GOT3 (cell line): ENCODE measurements at places on chromosomes 1 and 21.
A peak's percentile ranks its signal among the peaks of the same experiment; 100 is the strongest.

GRCh38 chr1:186845576-186846210, 16.9 kb downstream of the PLA2G4A start:
- DNase-seq: no peak

DNA sequence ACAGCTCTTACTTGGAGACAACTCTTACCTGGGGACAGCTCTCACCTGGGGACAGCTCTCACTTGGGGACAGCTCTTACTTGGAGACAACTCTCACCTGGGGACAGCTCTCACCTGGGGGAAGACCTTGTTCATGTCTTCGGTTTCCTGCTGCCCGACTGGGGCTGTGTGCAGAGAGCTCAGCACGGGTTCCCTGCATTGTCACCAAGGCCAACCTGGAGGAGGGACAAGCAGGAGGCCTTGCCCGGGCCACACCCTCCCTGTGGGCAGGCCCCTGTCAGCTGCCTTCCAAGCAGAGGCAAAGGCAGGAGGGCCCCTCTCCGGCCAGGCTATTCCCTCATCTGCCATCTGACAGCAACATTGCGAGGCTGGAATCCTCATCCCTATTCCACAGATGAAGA, at the start of gene LDLRAD1:
TSS of gene LDLRAD1 (minus strand) at position 208 of the 400 bp plus-strand sequence. CDS start at position 134, 74 bp downstream.
- DNase-seq: no peak

- DNase-seq: no peak
Observed at GRCh38 chr1:64476251-64476952, 6.5 kb downstream of the CACHD1 start.

DNA sequence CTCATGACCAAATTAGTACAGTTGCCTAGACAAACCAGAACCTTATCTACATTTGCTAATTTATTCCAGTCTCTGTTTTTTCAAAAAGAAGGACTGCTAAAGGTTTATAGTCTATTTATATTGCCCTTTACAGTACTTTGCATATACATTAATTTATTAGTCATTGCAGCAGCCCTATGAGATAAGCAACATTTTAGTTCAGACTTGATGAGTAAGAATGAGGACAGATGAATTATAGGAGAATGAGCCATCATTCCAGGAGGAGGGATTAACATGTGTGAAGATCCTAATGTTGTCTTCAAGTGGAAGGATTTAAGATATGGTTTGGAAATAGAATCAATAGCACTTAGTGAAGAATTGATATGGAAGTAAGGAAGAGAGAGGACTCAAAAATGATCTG, 152.4 kb downstream of the KCTD3 start:
- no peak for DNase-seq

DNA sequence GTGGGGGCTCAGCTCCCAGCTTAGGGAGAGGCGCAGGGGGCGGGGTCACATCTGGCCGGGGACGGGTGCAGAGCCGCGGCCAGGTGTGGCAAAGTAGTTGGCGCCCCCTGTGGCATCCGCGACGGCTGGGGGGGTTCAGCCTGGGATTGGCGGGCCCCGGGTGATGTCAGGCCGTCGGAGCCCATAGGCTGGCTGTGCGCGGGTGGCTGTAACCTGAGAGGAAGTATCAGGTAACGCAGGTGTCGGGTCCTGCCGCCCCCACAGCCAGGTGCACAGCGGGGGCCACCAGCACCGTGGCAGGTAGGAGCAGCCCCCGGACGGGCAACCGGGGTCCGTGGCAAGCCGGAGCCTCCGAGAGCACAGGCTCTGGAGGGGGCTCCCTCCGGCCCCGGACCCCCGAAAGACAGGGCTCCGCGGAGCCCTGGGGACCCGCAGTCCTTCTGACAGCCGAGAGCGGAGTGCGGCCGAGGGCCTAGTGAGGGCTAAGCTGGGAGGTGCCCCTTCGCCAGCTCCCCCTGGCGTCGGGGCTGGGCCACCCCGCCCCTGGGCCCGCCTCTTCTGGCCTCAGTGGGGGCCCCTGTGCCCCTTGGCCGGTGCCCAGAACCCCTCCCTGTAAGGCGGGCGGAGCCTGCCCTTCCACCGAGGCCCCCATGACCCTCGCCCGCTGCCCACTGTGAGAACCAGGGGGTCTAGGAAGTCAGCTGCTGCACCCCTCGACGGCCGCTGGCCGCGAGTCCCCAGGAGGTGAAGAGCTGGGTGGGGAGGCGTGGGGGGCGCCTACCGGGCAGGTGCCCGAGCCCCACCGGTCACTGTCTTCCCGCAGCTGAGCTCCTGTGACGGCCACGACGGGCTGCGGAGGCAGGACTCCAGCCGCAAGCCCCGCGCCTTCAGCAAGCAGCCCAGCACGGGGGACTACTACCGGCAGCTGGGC, 17.9 kb downstream of the TNFRSF25 start:
- DNase-seq: no peak

DNA sequence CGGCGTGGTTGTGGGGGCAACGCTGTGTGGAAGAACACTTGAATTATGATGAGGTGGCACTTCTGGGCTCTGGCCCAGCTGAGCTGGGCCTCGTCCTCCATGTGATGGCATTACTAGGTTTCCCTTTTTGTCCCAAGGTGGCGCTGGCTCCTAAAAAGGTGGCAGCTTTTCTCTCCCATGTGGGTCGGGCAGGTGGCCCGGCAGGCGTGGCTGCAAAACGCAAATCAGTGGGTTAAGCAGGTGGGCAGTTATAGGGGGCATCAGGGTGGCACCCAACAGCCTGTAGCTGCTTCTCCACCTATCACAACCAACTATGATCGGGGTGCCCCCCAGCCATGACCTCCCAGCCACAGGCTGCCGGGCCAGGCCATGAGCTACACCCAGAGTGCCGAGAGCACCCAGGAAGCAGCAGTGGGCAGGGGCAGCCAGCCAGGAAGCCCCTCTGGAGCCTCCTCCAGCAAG, 59.6 kb downstream of the KCNAB2 start:
- no peak for DNase-seq

DNA sequence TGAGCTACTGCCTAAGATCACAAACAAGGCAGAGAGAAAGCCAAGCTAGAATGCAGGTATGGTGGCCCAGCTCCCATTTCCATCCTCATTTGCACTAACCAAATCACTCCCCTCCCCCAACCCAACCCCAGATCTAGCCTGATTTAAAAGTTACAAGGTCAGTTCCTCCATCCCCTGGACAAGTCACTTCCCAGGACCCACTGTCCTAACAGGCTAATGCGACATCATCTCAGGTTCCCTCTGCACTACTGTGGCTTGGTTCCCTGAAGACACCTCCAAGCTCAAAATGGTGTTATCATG, 2.4 kb downstream of the F11R start:
- DNase-seq: no peak

DNA sequence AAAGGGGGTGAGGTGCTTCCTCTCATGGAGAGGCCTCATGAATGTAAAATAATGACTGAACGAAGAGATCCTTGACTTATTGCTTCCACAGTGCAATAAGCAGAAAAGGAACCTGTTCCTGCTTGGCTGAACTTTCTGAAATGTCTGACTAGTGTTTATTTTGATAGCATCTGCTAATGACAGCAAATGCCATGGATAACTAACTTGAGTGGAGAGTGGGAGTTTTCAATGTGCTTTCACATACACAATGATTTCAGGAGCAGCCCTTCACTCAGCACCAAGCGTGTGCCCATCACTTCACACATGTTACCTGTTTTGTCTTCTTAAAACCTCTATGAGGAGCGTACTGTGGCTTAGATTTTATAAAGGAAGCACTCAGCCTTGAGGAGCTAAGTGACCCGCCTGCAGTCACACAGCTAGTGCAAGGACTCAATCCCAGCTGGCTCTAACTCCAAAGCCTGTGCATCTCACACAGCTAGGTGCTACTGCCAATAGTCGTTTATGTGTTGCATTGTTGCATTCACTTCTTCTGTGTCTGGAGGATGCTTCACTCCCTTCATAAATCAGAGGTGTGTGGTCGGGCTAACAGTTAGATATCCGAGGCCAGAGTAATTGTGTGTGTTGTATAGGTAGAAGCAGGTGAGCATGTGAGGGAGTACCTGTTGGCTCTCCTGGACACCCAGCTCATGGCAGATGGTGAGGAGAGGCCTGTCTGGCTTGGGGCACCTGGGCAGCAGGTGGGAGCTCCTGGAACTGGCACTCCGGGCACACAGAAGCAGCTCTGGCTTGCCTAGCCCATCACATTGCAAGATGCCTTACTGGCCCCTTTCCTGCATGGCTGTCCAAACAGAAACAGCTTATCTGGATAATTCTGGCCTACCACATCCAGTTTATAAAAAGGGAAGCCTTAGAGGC, 12.8 kb downstream of the CASQ2 start:
- DNase-seq: no peak

GRCh38 chr1:150102986-150103385, 35.4 kb downstream of the VPS45 start:
- DNase-seq: no peak

DNA sequence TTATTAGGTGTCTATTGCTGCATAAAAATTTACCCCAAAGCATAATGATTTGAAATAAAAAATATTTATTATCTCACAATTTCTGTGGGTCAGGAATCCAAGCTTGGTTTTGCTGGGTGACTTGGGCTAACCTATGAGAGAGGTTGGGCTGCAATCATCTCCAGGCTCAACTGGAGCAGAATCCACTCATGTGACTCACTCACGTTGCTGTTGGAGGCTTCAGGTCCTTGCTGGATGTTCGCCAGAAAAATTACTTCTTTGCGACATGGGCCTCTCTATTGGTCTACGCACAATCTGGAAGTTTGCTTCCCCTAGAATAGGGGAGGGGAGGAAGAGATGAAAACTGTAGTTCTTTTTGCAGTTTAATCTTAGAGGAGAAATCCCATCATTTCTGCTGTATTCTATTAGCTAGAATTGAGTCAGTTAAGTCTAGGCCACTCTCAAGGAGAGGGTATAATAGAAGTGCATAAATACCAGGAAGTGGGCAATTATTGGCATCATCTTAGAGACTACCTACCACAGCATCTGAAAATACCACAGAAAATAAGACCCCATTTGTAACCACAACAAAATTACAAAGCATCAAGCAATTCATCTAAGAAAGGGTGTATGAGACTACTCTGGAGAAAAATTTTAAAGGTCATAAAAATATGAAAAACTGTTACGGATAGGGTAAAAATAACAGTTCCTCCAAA, 5.7 kb upstream of the FASLG start:
- DNase-seq: no peak

- DNase-seq: no peak
Observed at GRCh38 chr1:57112148-57112547, 146.3 kb upstream of the C8B start.

- no peak for DNase-seq
Observed at GRCh38 chr1:208247696-208248095, 3.5 kb upstream of the PLXNA2 start.

DNA sequence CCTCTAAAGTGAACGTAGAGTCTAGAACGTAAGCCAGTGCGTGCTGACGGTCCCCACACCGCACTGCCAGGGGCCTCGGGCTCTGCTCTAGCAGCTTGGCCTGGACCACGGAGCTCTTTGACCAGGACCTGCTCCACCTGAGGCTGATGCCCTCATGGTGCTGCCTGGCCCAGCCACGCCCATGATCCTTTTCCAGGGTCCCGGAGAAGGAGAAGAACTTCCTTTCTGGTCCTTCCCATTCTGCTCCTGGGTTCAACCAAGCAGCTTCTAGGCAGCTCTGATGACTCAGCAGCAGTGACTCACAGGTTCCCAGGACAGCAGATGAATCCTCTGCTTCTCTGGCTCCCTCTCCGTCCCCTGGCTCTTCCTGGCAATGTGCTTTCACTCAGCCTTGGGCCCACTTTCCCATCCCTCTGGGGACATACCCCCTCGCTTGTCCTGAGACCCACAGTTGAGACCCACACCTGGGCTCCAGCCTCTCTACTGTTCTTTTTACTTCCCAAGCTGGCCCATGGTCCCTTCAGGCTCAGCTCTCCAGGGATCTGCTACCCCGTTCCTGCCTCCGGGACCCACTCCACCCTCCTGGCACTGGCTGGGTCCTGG, 246.3 kb upstream of the RAB4A start:
- peak; percentile 53 for DNase-seq

- DNase-seq: no peak
Observed at GRCh38 chr1:32910319-32910718, 9.1 kb upstream of the TMEM54 start.

DNA sequence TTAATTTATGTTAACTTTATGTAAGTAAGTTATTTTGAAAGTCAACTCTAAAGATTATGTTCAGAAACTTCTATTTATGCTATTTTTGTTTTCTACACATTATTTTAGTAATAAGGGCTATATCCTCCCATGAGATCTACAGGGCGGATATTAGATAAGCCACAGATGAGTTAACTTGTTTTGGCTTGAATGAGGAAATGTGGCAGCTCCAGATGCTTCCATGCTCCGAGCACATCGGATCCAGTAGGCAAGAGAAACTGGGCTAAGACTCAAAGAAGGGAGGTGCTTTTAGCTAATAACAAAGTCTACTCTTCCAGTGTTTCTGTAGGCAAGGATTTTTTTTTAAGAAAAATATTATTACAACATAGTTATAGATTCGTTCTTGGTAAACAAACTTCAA, 20.0 kb upstream of the LAMC1 start:
- no peak for DNase-seq

DNA sequence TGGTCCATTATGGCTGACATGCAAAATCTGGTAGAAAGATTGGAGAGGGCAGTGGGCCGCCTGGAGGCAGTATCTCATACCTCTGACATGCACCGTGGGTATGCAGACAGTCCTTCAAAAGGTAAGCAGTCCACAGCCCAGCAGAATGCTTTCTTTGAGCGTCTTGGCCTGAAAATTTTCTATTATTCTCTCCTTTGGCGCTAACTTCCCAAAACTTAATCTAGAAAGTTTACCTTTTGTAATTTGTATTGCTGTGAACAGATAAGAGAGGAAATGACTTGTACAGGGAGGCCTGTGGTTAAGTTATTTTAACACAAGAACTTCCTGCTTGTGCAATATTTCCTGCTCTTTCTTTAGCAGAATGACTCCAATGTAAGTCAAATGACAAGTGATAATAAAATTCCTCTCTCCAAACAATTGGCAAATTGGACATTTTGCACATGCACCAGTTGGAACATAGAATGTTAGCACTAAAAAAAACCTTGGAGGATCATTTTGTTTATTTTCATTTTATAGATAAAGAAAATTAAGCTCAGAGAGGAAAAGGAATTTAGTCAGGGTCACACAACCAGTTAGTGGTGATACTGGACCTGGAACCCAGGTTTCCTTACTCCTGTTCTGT, 18.9 kb downstream of the CAP1 start:
- DNase-seq: no peak

DNA sequence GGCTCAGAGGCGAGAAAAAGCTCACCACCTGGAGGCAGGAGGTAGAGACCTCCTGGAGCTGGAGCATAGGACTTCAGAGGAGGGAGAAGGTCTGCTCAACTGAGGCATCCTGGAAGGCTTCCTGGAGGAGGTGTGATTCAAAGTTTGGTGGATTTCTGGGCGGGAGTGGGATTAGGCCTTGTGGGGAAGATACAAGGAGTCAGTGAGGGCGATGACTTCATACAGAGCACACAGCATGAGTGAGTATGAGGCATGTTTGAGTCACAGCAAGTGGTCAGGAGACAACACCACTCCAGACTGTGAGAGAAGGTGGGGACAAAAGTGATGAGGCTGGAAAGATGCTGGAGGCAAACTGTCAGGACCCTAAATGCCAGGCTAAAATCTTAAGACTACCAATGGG, 77.6 kb downstream of the MATN1 start:
- DNase-seq: no peak

GRCh38 chr1:39852214-39852791, 31.0 kb downstream of the TRIT1 start:
- DNase-seq: no peak

- no peak for DNase-seq
Observed at GRCh38 chr1:42732126-42732680, 7.8 kb downstream of the CLDN19 start.
